NCI-H1092 treated with DMSO at 0.1 percent for 48 hours (cell line): ENCODE measurements at places on chromosomes 11 and 22.
A peak's percentile ranks its signal among the peaks of the same experiment; 100 is the strongest.

- DNase-seq, result no peak
These were observed 702.4 kb downstream of the NTM start for GRCh38 chr11:132072858-132073211.

DNA sequence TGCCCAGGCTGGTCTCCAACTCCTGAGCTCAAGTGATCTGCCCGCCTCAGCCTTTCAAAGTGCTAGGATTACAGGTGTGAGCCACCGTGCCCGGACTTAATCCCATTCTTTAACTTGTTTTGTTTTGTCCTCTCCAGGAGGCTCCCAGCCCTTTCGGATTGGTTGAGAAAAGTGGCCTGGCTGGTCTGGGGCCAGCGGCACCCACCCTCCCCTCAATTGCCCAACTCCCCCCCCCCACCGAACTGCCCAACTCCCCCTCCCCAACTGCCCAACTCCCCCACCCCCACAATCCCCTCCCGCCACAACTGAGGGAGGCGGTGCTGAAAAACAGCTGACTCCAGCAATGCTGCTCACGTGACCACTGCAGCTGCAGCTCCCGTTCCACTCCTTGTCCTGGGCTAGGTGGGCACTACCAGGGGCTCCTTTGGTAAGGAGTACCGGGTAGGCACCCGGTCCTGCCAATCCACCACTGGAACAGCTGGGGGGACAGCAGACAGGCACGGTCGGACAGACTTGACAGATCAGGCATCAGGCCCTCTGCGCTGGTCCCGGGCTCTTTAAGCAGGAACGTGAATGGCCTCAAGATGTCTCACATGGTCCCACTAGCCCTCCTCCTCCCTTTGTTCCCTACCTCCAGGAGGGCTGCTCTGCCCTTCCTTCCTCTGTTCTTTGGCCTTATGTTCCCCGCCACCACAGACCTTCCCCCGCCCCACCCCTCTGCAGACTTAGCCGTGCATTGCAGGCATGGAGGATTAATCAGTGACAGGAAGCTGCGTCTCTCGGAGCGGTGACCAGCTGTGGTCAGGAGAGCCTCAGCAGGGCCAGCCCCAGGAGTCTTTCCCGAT, at the start of gene TCN2:
Gene TCN2 (plus strand): TSS at position 720 of the 845 bp plus-strand sequence. CDS start 158 bp downstream, outside the sequence.
- peak; percentile 45 for DNase-seq

DNA sequence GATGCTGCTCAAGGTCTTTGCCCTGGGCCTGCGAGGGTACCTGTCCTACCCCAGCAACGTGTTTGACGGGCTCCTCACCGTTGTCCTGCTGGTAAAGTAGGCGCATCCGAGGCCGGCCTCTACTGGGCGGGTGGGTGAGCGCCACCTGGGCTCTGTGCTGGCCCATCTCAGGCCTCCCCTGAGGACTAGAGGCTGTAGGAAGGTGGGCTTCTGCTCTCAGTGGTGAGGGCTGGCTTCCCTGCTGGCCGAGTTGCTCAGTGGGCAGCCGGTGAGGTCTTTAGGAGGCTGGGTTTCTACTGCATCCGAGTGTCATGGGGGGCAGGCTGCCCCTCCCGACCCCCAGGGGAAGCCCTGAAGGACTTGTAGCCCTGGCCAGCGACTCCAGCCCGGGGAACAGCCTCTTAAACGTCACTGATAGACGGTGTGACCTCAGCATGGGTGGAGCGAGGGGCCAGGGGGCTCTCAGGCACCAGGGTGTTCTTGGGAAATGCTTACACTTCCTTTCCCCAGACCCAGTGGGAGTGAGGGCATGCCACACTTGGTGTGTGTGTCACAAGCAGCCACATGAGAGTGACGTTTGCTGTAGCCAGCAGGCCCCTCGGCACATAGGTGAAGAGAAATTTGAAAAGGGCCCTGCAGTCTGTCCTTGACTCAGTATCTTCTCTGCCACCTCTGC, 30.3 kb downstream of the TPCN2 start:
- DNase-seq, result no peak

DNA sequence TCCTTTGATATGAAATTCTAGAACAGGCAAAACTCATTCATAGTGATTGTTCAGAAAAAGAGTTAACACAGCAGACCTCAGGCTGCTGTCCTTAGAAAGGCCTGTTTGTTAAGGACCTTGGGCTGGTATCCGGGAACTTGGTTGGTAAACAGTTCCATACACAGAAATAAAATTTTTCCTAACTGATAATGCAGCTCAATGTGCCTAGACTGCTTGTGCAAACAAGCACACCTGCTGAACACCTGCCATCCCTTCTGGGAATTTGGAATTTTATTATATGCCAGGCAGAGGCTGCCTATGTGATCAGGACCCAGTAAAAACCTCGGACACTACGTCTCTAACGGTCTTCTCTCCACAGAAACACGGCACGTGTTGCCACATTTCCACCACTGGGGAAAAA, 11.5 kb downstream of the THAP12 start:
- DNase-seq, result peak; percentile 52

GRCh38 chr11:9821008-9821752, 157.3 kb downstream of the SWAP70 start:
- DNase-seq, result no peak

- DNase-seq, result no peak
These were observed 8.6 kb downstream of the OAF start for GRCh38 chr11:120219232-120219937.

DNA sequence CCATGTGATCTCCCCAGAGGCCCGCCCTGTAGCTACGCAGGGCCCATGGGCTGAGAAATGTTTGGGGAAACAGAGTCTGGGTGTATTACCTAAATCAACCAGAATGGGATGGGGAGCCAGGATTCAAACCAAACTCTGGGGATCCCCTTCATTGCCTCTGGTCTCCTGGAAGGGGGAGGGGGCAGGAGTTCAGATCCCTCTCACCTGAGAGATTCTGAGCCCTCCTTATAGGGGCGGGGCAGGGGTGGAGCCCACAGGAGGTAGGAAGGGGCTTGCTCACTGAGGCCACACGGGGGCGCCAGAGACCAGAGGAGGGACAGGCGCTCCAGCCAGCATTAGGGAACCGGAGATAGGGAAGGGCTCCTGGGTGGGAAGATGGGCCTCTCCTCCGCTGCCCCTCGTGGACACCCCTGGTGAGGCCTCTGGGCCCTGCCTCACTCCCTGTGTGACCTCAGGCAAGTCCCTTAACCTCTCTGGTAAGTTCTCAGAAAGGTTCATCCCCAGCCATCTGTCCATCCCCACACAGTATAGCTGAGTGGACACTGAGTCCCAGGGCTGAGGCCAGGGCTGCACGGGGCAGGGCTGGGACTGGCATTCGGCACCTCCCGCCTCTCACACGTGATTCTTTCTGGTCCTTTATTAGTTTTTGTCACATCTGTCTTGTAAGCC, 2.7 kb upstream of the CDC42BPG start:
- peak; percentile 92 for DNase-seq

DNA sequence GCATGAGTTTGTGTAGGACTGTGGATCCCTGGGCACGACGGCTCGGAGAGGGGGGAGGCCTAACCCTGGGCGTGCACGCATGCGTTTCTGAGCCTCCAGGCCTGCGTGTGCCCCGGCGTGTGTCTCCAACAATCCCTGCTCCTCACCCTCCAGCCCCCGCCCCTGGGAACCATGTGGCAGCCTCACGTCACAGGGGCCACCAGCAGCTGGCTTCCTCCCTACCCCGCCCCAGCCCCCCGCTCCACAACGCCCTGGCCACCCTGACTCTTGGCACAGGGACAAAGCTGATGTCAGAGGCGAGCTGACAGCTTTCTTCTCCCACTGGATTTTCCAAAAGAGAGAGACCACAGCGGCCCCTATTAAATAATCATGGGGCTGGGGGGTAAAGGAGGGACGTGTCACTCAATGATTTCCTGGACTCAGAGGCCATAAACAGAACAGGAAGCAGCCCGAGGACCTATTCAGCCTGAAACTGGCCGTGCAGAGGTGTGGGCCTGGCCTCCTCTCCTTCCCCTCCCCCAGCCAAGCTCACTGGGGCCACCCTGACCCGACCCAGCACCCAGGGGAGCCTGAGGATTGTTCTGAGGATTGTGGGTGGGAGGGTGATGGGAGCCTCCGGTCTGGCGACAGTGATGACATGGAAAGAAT, 6.8 kb upstream of the LIF start:
- DNase-seq, result peak; percentile 42

DNA sequence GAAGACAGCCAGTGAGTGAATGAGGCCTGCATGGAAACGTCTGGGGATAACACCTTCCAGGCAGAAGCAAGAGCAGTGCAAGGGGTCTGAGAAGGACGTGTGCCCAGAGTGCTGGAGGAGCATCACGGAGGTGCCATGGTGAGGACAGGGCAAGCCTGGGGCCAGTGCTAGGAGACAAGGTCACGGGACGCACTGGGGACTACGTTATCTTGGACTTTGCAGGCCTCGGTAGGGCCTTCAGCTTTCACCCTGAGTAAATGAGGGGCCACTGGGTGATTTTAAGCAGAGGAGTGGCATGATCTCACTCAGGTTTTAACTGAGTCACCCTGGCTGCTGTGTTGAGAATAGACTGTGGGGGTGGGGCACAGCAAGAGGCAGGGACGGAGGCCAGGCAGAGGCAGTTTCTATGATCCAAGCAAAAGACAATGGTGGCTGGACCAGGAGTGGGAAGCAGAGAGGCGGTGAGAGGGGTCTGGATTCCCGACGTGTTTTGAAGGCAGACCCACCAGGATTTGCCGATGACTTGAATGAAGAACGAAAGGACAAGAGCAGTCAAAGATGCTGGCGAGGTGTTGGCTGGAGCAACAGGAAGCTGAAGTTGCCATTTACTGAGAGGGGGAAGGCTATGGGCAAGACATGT, 102.7 kb upstream of the PARVA start:
- DNase-seq, result no peak

GRCh38 chr11:79381036-79381435, 59.8 kb downstream of the TENM4 start:
- DNase-seq, result no peak

DNA sequence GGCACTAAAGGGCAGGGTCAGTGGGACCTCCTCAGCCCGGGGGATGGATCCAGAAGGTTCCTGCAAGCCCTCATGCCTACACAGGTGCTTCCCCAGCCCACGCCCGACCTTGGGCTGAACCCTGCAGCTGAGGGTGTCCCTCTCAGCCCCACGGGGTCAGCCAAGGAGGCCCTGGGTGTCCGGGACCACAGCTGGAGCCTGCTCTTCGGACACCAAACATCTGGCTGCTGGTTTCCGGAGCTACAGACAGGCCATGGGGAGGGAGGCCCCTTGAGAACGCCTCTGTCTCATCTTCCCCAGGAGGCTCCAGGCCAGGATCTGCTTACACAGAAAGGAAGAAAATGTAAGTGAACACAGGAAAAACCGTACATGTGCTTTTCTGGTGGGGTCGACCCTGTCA, 355.7 kb downstream of the MN1 start:
- DNase-seq, result no peak

- no peak for DNase-seq
These were observed 725.1 kb downstream of the NTM start for GRCh38 chr11:132095230-132096131.

- DNase-seq, result no peak
These were observed 8.0 kb upstream of the PDGFB start for GRCh38 chr22:39252461-39253434.

DNA sequence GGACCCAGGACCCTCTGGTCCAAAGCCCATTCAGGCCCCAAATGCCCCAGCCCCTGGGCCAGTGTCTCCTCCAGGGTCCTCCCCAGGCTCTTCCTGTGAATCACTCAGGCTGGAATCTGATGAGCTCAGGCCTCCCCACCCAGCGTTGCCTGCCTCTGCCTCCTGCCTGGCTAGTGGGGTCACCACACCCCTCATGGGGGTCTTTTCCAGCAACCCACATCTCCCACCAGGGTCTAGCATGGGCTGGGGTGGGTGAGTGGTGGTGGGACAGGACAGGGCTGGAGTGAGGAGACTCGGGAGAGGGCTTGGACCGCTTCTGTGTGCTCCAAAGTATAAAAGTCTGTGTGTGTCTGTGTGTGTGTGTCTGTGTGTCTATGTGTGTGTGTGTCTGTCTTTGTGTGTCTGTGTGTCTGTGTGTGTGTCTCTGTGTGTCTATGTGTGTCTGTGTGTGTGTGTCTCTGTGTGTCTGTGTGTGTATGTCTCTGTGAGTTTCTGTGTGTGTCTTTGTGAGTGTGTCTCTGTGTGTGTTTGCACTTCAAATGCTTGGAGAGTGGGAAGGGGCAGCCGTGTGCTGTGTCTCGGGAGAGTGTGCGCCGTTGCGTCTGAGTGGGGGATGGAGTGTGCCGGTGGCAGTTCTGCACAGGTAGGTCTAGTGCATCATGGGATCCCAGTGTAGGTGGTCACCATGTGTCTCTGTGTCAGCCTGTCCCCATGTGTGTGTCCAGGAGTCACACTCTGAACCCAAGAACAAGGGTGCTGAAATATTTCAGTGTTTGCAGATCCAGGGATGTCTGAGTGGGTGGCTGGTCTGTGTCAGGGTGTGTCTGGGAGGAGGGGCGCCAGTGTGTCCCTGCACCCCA, 8.8 kb downstream of the RIN1 start:
- DNase-seq, result no peak
